ENCODE measurements at places on chromosomes 16 and 17. TPM values are rescaled to one million over a fixed set of nuclear protein-coding genes. Genes with fewer than 3 reads are reported as not detected.

The CCDC154 gene
- total RNA-seq = 0.28 TPM

The ST6GALNAC2 gene
- 5.0 TPM for total RNA-seq

The STH gene
- total RNA-seq = not detected

The SLC47A1 gene
- total RNA-seq = 1.1 TPM

The STUB1 gene
- 99.3 TPM for total RNA-seq

The SOCS1 gene
- total RNA-seq = 1.4 TPM

The GFAP gene
- total RNA-seq = not detected

The CD300E gene
- total RNA-seq = not detected

The NPIPA2 gene
- 7.3 TPM for total RNA-seq

The ZNF48 gene
- 11.0 TPM for total RNA-seq

The CACNB1 gene
- total RNA-seq = 7.7 TPM

The HEATR9 gene
- total RNA-seq = not detected

The ACSM2B gene
- total RNA-seq = not detected

The TCAP gene
- total RNA-seq = 0.71 TPM

The EPN3 gene
- 4.4 TPM for total RNA-seq

All from MCF 10A (cell line).